Activated effector memory CD4-positive, alpha-beta T cell treated with Interleukin-2 at 50 U/mL for 16 hours (primary cell): ENCODE measurements at places on chromosomes 6 and 20.

- no peak for DNase-seq
Measured at GRCh38 chr20:52039790-52040189, 151.8 kb downstream of the ZFP64 start.

- DNase-seq, result no peak
Measured at GRCh38 chr20:3000852-3001523, 42.4 kb upstream of the GNRH2 start.

- DNase-seq, result no peak
Measured at GRCh38 chr6:69680302-69680701, 116.5 kb downstream of the LMBRD1 start.

- DNase-seq, result no peak
Measured at GRCh38 chr6:30160785-30161531, at the start of gene TRIM10. TSS of gene TRIM10 (minus strand) at chr6:30161211. CDS start at chr6:30160858, 353 bp downstream.

DNA sequence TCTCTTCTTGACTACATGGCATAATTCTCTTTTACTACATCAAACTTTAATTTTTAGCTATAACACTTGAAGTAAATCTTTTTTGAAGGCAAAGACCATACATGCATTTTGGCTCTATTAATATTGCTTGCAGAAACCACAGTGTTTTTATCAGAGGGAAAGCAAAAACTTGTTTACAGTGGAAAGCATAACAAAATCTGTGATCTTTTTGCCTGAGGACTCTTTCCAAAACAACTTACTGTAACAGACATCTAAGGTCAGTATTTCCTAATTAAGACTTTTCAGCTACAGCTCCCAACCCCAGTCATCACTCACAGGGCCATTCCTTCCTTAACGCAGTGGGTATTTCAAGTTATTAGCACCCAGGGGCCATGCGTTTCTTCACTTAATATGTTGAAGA, 274.7 kb downstream of the CDKAL1 start:
- DNase-seq, result no peak
